ENCODE measurements at places on chromosomes 1 and 21.

GRCh38 chr1:173181791-173182190 lies 25.3 kb downstream of the TNFSF4 start:
- no peak for DNase-seq

DNA sequence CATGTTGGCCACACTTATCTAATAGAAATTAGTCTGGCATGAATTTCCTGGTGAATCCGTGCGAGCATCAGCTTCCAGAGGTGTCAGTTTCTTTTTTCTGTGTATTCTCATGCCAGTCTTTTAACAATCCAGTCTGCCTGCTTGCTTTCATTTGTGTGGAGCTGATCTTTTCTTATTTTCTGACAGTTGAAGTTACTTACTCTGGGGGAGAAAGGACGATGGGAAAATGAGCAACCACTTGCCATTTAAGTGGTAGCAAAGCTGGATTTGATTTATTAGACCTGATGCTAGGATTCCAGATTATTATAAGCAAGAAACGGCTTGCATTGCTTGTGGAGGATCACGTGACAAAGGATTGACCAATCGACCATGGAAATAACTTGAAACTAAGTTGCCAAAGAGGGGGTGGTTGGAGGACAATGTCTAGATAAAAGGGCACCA lies 24.3 kb upstream of the APP start:
- DNase-seq, result no peak

DNA sequence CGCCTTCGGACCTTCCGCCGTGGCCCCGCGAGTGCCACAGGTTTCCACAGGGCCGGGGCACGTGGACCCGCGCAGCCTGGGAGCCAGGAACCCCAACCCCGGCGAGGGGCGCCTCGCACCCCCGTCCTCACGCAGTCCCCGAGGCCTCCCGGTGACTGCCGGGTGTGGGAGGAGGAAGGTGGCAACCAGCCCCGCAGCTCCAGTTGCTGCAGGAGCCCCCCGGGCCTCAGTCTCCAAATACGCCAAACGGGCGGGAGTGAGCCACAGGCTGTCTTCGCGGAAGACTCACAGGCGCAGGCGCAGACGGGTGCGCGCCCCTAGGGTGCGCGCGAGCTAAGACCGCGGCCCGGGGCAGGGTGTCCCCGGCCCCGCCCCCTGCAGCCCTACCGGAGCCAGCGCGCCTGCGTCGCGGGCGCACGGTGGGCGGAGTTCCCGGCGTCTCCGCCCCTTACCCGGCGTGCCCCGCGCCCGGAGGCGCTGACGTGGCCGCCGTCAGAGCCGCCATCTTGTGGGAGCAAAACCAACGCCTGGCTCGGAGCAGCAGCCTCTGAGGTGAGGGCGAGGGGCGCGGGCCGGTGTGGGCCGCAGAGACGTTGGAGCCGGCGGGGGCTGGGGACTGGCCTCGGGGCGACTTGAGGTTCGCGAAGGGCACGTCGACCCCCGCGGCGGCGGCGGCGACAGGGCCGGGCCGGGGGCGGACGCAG lies at the start of gene ARF1:
ARF1 (plus strand) TSS at position 495 of the 704 bp plus-strand sequence. CDS start 14,407 bp downstream, outside the sequence.
- peak; percentile 90 for DNase-seq

DNA sequence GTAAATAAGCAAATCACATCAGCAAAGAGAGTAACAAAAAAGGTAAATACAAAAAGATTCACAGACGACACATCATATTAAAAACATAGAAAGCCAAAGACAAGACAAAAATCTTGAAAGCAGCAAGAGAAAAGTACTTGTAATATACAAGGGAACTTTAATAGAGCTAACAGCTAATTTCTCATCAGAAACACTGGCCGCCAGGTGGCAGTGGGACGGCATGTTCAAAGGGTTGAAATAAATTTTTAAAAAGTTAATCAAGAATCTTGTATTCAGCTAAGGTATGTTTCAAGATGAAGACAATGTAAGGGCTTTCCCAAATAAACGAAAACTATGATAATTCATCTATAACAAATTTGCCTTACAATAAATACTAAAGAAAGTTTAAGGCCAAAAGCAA lies 358.1 kb downstream of the LRRIQ3 start:
- DNase-seq, result no peak

GRCh38 chr1:95554408-95554807 lies 320.4 kb downstream of the RWDD3 start:
- no peak for DNase-seq

- no peak for DNase-seq
These were observed 7.2 kb downstream of the CNIH3 start for GRCh38 chr1:224623310-224623714.

DNA sequence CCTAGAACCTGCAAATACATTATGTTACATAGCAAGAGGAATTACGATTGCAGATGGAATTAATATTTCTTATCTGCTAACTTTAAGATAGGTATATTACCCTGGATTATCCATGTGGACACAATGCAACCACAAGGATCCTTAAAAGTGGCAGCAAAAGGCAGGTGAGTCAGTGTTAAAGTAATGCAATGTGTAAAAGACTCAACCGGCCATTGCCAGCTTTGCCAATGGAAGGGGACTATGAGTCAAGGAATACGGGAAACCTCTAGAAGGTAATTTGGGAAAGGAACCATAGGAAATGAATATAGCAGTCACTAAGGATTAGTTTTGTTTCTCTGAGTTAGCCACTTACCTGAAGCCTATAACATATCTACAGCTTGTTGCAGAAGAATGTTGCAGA lies 692.1 kb upstream of the ZP4 start:
- no peak for DNase-seq

DNA sequence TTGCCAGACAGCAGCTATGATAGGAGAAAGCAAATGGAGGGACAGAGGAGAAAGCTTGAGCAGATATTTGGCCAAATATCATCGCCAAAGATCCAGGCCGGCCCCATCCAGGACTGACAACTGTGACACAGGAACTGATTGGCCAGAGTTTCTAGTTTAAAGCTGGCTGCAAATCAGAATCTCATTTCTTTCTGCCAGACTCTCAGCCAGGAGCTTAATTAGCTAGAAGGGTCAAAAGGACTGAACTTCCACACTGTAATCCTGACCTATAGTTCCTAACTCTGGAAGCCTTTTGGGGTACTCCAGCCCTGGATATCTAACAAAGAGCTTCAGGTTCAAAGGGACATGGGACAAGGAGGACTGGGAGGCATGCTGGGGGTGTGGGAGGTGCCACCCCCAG lies 106.7 kb upstream of the GNG12 start:
- DNase-seq, result no peak

GRCh38 chr1:31587720-31588423 lies 11.6 kb downstream of the TINAGL1 start:
- DNase-seq, result peak; percentile 17

- DNase-seq, result no peak
These were observed 37.6 kb upstream of the LMO4 start for GRCh38 chr1:87291107-87291506.

DNA sequence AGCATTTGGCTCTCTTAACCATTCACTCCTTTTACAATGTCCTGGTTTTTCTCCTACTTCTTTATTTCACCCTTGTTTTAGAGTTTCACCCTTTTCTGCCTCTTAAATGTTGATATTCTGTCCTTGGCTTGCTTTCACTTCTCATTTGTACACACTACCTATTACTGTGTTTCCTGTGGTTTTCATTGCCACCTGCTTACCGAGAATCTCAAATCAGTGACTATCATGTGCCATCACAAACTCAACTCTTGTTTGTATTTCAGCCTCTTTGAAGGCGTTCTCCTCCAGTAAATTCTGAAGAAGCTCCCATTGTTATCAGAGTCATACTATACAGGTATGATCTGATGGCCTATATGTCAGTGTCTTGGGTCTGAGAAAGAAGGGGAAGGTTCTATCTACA lies 65.7 kb downstream of the NPHS2 start:
- DNase-seq, result no peak

DNA sequence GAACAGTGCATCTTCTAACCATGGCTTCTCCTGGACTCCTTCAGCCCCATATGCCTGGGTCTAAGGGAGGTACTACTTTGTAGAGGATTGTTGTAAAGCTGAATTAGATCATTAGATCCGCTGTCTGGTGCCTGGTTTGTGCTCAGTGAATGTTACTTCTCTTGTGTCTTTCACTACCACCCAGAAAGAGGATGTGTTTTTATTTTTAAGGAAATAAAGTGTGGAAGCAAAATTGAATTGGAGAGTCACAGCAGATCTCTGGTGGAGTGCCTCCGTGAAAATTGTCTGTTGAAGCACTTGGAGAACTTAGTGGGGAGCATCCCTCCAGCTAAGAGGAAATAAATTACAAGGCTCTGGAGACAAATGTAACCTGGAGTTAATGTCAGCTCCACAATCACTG lies 101.8 kb upstream of the ARTN start:
- DNase-seq, result no peak

DNA sequence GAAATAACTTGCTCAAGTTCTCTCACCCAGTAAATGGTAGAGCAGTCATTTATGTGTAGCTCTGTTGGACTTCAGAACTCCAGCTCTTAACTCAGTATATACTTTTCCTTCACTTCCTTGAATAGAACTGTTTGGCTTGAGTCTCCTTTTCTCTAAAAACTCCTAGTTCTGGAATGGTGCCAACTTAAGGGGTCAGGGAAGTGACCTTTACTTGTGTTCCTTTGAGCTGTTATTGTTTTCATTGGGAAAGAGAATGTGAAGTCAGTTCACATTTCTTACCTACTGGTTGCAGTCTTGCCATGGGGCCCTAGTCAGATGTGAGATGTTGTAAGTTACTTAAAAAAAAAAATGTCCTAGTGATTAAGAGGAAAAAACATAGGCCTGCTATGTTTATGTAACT lies 77.0 kb upstream of the MACF1 start:
- DNase-seq, result no peak

DNA sequence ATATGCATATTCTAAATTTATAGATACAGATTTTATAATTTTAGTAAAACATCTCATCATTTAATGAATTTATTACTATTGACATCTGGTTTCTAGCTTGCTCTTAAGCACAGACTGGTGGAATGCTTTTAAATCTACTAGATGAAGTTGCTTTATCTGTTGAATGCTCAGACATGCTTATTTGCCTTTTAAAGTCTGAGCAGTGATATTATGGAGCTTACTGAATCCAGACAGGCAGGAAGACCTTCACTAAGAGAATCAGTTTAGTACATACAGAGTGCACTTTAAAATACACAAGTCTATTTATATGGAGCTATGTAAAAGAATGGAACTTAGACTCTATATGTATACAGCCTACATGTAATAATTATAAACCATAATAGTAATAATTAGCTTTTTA lies 16.6 kb downstream of the SDCCAG8 start:
- no peak for DNase-seq

GRCh38 chr1:9701665-9702064 lies 50.1 kb downstream of the PIK3CD start:
- DNase-seq, result no peak

DNA sequence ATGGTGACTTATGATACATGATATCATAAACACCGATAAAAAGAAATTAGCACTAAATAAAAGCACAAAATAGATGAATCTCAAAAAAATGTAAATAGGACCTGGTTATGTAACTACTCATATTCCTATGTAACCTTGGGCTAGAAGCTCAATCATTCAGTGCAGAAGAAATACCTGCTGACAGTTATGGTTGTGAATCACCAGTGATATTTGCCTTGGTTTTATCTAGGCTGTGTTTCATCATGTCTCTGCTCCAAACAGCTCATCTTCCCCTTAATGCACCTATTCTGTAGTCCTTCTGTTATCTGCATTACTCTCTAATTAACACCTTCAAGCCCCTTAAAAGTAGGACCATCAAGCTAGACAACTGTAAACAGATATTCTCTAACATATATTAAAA lies 16.3 kb upstream of the PIGC start:
- DNase-seq, result no peak
